ENCODE measurements at places on chromosomes 7 and 10.
A peak's percentile ranks its signal among the peaks of the same experiment; 100 is the strongest.

DNA sequence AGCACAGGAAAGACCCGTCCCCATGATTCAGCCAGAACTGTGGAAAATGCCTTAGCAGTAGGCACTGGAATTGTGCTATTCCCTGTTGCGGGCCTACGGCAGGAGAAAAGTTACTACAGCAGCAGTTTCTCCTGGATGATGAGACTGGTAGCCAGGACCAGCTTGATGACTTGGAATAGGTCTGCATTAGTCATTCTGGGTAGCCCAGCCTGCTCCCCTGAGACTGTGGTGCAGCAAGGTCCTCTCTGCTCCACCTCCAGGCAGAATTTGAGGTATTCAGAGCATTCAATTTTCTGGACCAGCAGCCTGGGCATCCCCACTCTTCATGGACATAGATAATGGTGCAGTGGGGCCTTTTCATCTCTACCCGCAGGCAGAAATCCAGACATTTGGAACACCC, 490.0 kb downstream of the SH2D4B start:
- no peak for DNase-seq

DNA sequence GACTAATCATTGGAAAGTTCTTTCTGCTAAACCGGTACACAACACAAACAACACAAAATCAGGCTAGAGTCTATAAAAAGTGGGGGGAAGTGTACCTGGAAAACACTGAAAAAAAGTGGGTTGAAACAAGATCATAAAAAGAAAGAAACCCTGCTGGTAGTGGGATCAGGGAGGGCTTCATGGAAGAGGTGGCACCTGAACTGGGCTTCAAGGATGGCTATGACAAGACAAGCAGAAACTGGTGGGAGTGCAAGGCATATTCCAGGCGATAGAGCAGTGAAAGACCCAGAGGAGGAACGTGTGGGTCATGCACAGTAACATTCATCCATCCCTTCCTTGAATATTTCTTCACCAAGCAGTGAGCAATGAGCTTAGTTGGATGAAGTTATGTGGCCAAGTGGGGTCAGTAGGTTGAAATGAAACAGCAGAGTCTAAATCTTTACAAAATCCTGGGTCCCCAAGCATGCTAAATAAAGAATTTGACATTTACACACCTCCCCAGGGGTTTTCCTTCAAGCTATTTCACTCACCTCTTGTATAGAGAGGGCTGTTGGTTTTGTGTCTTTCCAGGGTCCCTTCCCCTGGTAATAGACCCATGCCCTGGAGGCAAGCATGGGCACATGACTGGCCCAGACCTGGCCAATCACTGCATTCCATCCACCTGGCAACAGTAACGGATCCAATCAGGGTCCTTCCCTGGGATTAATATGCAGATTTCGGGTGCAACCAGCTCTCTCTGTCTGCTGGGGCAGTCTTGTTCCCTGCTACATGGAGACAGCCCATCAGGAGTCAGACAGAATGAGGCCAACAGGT, 38.2 kb downstream of the SPOCK2 start:
- DNase-seq = no peak

DNA sequence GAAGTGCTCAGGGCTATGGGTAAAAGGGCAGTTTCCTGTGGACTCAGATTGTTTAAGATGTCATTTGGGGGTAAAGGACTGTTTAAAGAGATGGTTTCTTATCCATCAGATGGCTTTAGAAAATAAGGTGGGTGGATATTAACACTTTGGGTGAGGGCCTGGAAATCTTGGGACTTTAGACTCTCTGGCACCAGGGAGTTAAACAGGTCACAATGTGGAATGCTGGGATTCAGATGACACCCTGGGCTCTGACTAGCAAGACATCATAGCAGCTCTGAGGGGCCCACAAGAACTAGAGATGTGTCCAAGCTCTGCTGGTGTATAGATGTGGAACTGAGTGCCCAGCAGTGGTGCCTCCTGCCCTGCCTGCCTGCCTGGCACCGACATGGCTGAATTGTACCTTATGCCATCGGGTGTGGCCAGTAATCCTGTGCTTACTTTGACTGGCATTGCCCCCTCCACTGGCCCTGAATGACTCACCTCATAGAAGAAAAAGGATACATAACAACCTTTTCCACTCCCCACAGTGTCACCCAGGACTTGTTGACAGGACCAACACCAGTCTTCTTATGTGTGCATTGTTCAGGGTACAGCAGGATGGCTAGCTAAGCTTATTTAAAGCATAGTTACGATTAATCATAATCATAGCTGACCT, 100.0 kb upstream of the PRR15 start:
- no peak for DNase-seq

GRCh38 chr7:127816354-127817190, 164.6 kb downstream of the SND1 start:
- DNase-seq = no peak

GRCh38 chr10:35720366-35720765, 78.3 kb upstream of the FZD8 start:
- DNase-seq = no peak

- no peak for DNase-seq
Observed at GRCh38 chr7:84196084-84196503, 1.5 kb upstream of the SEMA3A start.

DNA sequence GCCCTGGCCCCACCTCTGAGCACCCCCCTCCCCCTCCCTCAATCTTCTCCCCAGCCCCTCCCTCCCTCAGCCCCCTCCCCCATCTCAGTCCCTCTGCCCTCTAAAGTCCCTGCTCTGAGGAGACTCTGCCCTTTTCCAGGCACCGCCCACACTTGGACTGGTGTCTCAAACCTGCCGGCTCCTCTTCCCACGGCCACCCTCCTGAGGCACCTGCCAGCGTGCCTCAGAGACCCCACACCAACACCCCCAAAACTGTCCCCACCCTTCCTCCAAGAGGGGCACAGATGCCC, 34.6 kb upstream of the HSPB1 start:
- DNase-seq = no peak

- DNase-seq = no peak
Observed at GRCh38 chr10:28400176-28400575, 97.3 kb upstream of the MPP7 start.

DNA sequence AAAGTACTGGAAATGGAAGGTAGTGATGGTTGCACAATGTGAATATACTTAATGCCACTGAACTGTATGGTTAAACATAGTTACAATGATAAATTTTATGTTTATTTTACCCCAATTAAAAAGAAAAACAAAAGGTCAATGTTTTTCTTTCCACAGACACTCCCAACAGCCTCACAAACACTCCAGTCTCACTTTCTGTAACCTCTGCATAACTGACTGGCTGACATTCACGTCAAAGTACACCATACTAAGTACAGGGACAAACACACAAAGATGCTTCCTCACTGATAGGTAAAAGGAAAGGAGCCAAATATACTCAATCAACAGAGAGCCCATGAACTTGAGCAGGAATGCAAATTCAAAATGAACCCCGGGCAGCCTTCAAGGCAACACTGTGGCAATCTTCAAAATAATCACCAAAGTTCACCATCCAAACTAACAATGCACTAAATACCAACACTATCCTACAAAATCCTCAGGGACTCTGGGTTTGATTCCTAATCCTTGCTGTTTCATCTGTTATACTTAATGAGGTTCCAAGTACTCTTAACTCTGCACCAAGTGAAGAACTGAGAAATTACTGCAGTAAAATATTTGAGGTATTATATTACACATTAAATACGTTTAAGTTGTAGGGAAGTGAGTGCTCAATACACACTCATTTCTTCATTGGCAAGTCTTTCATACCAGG, 90.8 kb downstream of the ARMH3 start:
- DNase-seq = no peak

- no peak for DNase-seq
Observed at GRCh38 chr7:155769701-155770100, 42.6 kb downstream of the SHH start.

DNA sequence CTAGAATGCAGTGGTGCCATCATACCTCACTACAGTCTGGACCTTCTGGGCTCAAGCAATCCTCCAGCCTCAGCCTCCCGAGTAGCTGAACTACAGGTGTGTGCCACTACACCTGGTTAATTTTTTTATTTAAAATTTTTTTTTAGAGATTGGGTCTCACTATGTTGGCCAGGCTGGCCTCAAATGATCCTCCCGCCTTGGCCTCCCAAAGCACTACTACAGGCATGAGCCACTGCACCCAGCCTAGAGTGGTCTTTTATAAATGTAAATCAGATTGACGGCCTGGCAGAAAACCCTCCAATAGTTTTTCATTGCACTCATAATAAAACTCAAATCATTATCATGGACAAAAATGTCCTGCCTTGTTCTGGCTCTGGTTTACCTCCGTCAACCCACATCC, 201.7 kb upstream of the PLXNA4 start:
- DNase-seq = no peak

- no peak for DNase-seq
Observed at GRCh38 chr10:66350622-66351399, 575.0 kb upstream of the LRRTM3 start.

- DNase-seq = peak; percentile 55
Observed at GRCh38 chr10:132420981-132421846, 24.2 kb downstream of the PWWP2B start.

DNA sequence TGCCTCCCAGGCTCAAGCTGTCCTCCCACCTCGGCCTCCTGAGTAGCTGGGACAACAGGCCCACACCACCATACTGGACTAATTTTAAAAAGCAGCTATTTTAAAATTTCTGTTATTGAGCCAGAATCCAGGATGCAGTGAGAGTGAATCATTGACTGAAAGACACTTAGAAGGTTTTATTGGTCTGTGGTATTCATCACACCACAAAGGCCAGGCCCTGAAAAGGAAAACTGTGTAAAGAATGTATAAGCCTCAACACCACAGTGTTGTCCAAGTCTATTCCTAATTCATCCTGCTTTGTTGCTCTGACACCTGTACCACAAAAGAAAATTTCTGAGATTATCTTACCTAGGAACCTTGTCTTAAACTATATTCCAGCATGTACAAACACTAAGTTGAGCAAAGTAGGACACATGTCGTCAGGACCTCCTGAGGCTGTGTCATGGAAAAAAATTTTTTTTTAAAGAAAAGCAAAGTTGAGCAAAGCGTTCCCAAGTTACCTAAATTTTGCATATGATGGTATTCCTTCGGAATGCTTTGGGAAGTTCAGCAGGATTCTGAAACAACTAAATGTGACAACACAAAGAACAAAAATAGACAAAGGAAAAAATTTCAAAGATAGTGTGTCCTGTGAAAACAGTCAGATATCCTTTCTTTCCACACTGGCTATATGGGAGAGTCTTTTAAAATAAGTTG, 129.6 kb upstream of the MKLN1 start:
- DNase-seq = no peak

GRCh38 chr7:98617051-98617959, at the start of gene NPTX2:
TSS of gene NPTX2 (plus strand) at chr7:98617285. CDS start at chr7:98617462, 177 bp downstream.
- peak; percentile 94 for DNase-seq

- no peak for DNase-seq
Observed at GRCh38 chr7:158891922-158892321, 35.6 kb downstream of the DYNC2I1 start.

DNA sequence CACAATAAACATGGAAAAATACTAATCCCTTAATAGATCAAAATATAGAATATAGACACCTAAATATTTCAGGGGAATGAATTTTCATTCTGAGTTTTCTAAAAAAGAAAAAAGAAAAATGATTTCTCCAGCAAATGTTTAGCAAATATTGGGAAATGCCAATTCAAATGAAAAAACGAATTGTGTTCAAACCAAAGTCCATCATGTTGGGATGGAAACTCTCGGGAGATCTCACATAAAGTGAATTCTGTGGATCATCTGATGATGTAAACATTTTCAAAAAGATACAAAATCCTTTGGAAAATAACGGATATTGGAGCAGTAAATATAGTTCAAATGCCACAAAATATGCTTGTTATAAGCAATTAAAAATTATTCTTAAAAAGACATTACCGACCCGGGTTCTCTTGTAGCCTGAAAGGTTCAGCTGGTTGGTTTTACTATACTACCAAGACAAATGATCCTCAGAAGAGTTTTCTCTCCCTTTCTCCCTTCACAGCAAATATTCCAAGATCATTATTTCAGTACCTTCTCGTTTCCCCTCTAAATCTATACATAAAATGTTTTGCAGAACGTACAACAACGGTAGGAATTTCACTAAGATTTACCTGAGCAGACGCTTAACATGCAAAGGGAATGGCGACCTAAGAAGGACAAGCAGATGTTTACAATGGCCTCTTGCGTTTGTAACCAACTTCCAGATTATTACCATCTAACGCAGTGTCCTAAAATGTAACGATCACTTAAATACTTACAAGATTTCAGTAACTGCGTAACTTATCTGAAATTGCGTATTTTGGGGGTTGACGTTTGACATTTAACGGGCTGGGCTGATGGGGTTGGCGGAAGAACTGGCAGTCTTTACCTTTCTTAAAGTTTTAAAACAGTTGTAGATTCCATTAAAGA, 2.5 kb downstream of the HOXA13 start:
- no peak for DNase-seq

- DNase-seq = no peak
Observed at GRCh38 chr7:494259-494687, 25.4 kb downstream of the PDGFA start.

DNA sequence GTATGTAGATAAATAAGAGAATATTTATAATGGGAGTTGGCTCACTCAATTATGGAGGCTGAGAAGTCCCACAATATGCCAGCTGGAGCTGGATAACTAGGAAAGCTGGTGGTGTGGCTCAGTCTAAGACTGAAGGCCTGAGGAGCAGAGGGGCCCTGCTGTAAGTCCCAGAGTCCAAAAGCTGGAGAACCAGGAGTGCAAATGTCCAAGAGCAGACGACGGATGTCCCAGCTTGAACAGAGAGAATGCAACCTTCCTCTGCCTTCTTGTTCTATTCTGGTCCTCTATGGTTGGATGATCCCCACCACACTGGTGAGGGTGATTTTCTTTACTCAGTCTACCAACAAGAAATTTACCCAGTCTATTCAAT, 13.2 kb downstream of the IL2RA start:
- DNase-seq = no peak

GRCh38 chr10:1374511-1375345, 318.5 kb downstream of the WDR37 start:
- no peak for DNase-seq

DNA sequence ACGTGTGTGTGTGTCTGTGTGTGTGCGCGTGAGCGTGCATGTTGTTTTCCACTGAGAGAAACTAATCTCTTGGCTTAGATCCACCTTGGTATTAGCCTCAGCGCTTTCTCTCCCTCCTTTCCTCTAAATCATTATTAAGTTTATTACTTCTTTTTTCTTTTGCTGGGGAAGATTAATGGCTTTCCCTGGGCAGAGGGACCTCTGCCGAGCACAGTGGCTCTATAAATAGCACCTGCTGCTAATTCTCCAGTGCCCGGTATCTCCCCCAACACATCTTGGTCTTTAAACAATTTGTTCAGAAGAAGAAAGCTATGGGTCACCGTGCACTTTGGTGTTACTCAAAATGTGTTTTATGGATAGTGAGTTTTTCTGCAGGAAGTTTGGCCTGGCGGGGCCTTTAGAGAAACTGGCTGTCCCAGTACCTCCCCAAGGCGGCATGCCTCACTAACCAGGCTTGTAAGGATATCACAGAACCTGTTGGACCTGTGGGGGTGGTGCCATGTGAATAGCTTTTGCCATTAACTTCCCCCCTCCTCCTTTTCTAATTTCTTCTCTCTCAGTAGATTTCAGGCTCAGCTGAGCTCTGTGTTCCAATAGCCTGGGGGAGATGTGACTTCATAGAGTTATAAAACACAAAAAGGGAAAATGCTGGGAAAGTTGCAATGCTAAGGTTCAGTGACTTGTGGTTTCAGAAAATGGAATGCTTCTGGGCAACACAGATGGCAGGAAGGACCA, 70.1 kb upstream of the RAB11FIP2 start:
- no peak for DNase-seq

Measured in NCI-H1417 (cell line).